Astrocyte of the spinal cord (primary cell): ENCODE measurements at places on chromosomes 7 and 10.

DNA sequence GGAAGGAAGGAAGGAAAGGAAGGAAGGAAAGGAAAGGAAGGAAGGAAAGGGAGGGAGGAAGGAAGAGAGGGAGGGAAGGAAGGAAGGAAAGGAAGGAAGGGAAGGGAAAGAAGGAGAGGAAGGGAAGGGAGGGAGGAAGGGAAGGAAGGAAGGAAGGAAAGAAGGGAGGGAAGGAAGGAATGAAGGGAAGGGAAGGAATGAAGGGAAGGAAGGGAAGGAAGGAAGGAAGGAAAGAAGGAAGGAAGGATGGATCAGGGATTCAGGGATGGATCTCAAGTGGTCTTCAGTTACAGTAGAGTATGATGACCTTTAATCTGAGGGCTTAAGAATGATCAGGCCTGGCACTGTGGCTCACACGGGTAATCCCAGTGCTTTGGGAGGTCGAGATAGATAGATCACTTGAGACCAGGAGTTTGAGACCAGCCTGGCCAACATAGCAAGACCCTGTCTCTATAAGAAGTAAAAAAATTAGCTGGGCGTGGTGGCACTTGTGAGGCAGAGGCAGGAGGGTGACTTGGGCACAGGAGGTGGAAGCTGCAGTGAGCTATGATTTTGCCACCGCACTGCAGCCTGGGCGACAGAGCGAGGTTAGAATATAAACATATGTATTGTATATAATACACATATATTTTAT is 760 bp upstream of the FOXK1 start:
- no peak for DNase-seq

DNA sequence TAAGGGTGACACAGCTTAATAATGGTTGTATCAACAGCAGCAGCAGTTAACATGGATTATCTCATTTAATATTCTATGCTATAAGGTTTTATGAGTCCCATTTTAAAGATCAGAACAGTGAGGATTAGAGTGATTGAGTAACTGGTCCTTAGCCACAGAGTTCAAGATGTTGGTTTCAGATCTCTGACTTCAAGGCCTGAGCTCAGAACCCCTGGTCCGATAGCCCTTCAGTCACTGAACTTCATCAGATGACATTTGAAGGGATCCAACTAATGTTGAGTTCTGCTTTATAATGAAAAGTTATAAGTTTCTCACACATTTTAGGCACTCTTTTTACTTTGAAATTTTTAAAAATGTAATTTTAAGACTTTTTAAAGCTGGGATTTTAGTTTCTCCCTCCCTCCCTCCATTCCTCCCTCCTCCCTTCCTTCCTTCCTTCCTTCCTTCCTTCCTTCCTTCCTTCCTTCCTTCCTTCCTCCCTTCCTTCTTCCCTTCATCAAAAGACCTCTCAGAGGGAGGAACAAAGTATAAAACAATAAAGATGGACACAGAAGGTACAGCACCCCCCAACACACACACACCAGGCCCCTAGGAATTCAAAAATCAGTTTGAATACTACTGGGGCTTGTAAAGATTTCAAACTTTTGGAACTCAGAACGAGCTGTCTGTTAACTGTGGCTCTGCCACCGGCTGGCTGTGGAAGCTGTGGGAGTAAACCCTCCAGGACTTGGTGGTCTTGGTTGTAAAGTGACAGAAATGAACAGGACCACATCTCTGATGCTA is 206.9 kb upstream of the AGK start:
- DNase-seq = no peak

GRCh38 chr10:124279298-124279697 is 139.4 kb downstream of the OAT start:
- DNase-seq = no peak

DNA sequence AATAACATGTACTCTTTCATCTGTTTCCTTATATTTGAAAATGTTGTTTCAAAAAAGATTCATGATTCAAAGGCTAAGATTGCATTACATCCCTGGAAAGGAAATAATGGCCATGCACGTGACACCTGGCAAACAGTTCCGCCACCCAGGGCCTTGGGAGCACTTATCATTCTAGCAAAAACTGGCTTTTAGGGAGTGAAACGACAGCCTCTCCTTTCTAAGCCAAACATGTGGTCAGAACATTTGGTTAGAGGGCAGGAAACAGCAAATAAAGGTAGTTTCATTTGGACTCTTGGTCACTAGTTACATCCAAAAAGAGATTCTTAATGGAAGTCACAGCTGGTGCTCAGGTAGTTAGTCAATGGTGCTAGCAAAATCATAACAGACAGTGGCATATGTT is 83.5 kb downstream of the FAS start:
- DNase-seq = peak; percentile 60

DNA sequence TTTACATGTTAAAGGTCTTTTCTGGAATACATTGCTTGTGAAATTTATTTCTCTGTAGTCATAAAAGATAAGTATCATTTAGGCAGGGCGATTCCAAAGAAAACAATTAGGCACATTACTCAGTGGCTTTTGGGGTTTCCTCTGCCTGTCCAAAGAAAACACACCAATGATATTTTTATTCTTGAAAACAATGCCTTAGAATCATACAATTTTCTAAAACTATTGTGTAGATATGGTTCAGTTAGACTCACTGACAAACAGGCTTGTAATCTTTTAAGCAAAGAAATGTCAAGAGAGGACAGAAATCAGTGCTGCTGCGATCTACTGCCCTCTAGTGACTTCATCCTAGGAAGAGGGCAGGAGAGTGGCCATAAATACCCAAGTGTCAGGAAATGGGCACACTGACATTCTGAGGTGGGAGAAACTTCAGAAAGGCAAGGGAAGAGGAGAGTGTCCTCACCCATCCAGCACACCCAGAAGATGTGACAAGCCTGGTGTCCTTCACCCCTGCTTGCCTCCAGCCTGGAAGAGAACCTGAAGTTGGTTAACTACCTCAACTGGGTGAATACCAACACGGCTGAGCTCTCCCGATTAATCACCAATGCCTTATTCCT is 120.5 kb downstream of the GALNT11 start:
- peak; percentile 81 for DNase-seq

GRCh38 chr10:69413221-69413865 is 3.4 kb downstream of the TACR2 start:
- DNase-seq = peak; percentile 60

GRCh38 chr10:69486922-69487730 is 35.9 kb downstream of the TSPAN15 start:
- no peak for DNase-seq

DNA sequence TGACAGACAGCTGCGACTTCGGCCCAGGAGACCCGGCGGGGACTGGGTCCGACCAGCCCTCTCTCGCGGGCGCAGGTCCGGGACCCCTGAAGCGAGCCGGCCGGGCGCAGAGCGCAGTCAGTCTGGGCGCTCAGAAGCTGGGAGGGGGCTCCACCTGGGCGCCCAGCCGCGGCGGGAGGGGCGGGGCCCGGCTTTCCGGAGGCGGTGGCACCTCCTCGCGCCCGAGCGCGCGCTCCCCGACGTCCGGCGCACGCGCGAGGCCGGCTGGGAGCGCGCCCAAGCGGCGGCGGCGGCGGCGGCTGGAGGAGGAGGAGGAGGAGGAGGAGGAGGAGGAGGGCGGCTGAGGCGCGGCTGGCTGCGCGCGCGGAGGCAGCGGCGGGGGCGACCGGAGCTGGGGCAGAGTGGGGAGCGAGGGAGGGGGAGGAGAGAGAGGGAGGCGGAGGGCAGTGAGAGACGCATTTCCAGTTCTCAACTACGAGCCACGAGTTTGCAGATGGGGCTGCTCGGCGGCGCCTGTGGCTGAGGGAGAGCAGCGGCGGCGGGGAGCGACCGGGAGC is at the start of gene PALS2:
Gene PALS2, plus strand, starts transcription at position 456 of the 557 bp plus-strand sequence. CDS start 50,216 bp downstream, outside the sequence.
- DNase-seq = peak; percentile 76
